Ecto neural progenitor cell (in vitro differentiated cells): ENCODE measurements at places on chromosomes 6 and 20.

DNA sequence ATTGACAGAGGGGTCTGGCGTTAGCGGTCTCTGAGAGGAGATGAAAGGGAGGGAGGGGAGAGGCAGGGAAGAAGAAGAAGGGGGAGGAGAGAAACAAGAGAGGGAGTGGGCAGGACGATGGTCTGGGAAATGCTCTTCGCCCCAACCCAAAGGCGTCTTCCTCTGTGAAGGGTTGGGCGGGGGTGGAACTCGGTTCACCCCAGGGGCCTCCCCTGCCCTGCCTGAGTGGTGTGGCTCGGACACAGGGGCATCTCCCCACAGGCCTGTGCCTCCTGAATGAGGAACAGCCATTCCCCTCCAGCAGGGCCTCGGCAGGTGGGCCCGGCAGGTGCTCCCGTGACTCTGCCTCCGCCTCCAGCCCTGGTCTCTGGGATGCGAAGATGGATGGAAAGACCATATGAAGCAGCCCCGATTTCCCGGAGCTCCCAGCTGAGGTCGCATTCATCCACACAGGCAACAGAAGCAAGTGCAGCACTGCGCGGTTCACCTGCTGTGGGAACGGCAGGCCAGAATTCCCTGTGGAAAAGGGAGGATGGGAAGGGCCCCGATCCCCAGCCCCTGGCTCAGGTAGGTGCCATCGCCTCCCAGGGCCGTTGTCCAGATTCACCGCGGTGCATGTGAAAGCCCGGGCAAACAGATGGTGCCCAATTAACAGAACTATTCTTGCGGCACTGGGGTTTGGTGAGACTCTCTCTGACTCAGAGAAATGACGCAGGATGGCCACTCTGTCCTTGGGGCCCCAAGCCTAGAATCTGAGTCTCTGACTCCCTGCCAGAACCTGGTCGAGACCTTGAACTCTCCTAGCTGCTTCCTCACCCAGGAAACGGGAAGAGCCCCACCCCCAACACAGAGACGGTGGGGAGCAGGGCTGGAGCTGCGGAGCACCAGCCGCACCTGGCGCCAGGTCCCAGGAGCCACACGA lies 29.4 kb upstream of the RPS6KA2 start:
- DNase-seq: no peak

GRCh38 chr6:96186094-96186493 lies 170.3 kb downstream of the FUT9 start:
- DNase-seq: no peak

DNA sequence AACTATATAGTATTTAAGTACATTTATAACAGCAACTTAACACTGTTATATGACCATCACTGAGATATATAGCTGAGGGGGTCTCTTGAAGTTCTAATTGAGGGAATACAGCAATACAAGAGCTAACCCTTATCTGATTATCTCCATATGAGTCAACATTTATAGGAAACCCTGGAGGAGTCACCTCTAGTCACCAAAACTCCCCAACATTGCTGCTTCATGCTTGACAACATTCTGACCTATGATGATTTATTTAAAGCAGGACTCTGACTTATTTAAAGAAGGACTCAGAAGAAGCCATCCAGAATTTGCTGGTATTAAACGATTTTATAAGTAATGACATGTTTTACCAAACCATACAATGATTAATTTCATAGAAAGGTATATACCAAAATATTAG lies 182.6 kb upstream of the NOX3 start:
- DNase-seq: no peak

DNA sequence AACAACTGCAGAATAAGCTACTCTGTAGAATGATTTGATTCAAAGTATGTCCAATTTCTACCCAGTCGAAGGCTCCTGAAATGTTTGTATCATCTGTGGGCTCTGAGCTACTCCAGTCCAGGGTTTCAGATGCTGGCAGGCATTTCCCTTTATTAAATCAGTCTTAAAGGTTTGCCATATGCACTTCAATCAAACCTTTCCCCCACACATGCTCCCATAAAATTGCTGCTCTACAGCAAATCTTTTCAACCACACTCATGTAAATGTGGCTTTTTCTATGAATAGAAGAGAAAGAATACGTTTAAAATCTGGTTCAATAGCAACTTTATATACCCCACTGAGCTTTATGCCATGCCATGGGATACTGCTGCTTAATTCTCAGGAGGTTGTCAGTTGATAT lies 242.4 kb upstream of the MAP3K7 start:
- no peak for DNase-seq

DNA sequence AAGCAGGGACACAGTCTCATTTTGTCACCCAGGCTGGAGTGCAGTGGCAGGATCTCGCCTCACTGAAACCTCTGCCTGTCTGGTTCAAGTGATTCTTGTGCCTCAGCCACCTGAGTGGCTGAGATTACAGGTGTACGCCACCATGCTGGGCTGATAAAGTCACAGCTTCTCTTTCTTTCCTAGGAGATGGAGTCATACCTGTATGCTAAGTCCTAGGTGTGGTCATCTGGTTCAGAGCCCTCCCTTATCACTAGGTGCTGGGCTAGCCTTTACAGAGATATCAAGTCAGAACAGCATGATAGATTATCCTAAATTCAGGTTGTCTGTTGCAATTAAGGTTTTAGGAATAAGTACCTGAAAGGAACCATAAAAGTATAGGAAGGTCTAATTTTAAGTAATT lies 86.7 kb downstream of the AHI1 start:
- no peak for DNase-seq

GRCh38 chr6:67190733-67191132 lies 1444.3 kb upstream of the ADGRB3 start:
- no peak for DNase-seq

- DNase-seq: no peak
Measured at GRCh38 chr6:143400258-143401067, 50.0 kb downstream of the ADAT2 start.

DNA sequence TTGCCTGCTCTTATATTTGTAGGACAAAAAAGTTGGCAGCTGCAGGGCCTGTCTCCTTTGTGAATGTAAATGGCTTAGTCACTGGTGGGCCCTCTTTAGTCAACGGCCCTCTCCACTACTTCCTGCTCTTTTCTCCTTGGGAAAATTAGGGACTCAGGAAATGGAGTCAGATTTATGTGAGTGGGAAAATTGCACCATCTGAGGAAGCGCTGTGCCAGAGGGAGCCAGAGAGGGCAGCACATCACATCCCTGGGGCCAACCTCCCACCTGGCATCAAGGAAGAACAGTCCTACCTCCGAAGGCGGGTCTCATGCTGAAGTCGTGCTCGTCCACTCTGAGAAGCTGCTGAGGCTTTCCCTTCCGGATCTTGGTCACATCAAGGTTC lies 15.6 kb downstream of the GABRR2 start:
- DNase-seq: no peak

- no peak for DNase-seq
Measured at GRCh38 chr6:135126034-135126433, 55.1 kb upstream of the MYB start.

DNA sequence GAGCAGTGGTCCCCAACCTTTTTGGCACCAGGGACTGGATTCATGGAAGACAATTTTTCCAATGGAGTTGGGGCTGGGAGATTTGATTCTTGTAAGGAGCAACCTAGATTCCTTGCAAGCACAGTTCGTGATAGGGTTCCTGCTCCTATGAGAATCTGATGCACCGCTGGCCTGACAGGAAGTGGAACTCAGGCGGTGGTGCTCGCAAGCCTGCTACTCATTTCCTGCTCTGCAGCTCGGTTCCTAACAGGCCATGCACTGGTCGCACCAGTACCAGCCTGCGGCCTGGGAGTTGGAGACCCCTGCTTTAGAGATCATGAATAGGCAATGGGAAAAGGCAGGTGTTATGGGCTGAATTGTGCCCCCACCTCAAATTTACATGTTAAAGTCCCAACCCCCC lies 131.2 kb downstream of the PFDN4 start:
- no peak for DNase-seq

DNA sequence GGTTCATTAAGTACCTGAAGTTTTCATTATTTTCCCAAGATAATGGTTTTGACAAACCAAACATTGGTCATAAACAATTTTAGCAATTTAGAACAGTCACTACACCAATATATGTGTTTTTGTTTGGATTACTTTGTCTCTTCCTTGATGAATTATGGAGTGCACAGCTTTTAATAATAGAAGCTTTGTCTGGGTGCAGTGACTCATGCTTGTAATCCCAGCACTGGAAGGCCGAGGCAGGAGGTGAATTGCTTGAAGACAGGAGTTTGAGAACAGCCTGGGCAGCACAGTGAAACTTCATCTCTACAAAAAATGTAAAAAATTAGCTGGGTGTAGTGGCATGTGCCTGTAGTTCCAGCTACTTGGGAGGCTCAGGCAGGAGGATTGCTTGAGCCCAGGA lies 89.4 kb upstream of the ANKEF1 start:
- no peak for DNase-seq

DNA sequence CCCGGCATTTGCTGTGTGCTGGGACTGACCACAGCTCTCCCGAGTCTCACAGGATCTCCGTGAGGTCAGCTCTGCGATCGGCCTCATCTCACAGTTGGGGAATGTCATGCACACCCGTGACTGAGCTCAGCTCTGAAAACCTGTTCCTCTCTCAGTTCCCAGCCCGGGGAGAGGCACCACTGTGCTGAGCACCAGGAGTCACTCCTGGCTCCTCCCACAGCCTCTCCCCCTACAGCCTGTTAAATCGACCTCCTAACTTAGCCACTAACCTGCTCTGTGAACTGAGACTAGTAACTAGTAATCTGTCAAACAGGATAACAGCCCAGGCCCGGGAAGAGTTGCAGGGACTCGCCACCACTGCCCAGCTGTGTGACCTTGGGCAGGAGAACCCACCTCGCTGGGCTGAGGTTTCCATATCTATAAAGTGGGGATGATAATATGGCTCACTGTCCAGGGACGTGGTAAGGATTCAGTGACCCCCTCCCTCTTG lies 20.1 kb upstream of the NOL4L start:
- no peak for DNase-seq

DNA sequence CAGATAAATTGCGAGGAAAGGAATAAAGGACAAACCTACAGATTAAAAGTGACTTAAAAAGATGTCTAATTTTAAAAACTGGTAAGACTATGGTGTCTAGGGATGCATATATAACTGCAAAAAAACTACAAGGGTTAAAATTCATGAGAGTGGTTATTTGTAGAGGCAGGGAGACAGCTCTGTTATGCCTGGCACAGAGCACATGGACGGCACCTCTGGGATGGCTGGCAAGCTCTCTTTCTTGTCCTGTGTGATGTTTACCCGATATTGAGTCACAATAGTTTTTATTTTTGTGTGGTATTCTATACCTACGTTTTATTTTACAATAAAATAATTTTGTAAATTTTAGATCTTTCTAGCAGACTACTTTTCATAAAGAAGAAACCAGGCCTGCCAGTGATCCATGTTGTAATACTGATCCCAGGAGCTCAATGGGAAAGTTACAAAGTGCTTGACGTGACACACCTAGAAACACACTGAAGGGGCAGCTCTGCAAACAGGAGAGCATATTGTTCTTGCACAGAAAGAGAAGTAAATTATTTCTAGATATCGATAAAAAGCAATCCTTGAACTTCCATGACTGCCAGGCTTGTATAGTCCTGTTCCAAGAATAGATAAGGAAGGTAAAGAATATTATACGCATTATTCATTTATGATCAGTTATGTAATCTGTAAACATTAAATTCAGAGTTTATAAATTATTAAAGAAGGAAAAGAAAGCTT lies 290.0 kb downstream of the PTPRK start:
- no peak for DNase-seq

GRCh38 chr6:17013701-17014100 lies 88.1 kb upstream of the STMND1 start:
- no peak for DNase-seq

DNA sequence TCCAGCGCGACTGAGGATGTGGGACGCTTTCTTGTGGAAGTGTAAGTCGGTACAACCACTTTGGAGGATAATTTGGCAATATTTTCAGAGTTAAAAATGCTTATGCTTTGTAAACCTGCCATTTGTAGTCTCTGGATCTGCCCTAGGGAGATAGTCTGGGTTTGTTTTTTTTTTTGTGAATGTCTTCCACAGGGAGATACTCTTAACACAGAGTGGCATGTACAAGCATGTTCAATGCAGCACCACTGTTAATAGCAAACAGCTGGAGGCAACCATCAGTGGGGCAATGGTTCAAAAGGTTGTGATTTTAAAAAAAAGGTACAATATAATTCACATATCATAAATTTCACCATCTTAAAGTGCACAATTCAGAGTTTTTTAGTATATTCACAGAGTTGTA lies 22.4 kb downstream of the SLC9A8 start:
- no peak for DNase-seq

DNA sequence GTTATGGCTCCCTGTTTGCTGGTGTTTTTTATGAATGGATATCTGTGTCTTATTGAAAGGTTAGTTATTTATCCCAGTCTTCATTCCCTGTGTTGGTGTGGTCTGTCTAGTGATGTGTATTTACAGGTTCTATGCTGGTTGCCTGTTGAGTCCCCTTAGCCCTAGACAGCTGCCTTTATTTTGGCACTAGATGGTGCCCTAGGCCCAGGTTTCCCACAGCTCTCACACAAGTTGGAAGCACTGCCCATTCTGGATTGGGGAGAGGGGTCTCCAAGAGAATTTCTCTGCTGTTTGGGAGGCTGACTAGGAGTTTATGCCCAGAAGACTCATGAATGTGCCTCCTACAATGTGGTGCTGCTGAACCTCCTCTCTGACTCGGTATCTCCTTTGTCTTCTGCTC lies 12.4 kb downstream of the GRM1 start:
- DNase-seq: peak; percentile 55

GRCh38 chr6:82068721-82069120 lies 178.8 kb downstream of the IBTK start:
- no peak for DNase-seq

- DNase-seq: no peak
Measured at GRCh38 chr20:31698803-31699718, 23.6 kb downstream of the BCL2L1 start.

DNA sequence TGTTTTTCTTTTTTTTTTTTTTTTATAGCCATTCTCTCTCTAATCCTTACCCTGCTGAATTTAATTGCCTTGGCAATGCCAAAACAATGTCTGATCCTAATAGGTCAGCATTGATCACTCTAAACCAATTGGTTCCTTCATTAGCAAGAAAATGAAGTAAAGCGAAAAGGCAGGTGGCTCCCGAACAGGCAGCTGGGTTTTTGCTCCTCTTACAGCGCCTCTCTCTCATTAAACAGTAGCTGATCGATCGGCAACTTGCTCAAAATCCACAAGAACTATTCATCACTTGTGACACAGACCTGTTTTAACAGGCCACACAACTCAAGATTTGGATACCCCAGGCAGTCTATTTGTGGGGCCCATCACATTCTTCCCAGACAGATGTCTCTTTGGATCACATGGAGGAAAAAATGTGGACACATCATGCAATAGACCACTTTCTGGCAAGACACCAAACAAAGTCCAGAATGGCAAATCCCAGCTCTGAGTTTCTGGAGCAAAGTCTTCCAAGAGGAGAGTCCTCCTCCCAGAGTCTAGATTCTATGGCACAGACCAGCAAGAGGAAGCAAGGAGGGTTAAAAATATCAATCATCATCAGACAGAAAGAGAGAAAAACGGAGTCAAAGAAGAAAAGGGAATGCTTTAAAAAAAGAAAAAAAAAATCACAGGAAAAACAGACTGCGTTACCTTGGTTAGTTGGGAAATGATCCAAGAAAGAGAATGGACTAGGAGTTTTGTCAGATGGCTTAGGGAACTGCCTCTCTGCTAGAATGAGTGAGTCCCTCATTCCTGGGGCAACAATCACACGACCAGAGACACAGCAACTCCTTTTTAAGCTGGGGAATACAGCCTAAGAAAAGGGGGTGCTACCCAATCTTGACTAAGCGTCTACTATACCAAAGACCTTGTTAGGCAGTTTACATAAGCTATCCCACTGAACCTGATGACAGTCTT lies 247.8 kb downstream of the BTBD9 start:
- DNase-seq: no peak
